ENCODE measurements at places on chromosomes 3 and 15.

DNA sequence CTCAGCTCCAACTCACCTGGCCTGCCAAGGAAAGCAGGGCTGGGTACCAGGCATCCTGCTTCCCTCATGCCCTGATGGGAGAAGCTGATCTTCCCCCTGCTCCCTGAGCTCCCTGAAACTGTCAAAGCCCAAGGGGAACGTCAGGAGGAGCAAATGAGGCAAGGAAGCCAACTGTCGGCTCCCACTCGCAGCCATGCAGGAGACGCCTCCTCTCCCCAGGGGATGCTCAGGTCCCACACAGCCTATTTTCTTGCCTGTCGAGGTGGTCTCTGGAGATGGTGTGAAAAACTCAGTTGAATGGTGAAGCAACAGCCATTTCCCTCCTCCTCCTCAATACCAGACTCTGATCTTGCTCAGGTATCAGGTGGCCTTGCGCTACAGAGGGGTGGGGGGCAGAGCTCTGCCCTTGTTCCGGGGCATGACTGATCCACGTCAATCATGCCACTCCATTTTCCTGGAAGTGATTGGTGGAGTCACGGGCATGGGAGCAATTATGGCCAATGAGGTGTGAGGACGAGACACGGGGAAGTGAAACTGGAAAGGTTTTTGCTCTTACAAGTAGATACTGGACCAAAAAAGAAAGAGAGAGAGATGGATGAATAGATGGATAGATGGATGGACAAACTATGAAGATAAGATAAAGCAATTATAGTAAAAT lies 58.2 kb downstream of the SLC6A1 start:
- no peak for DNase-seq

- no peak for DNase-seq
These were observed 521.6 kb downstream of the EPHA3 start for GRCh38 chr3:89628856-89629670.

- no peak for DNase-seq
These were observed 121.7 kb upstream of the DLG1 start for GRCh38 chr3:197420115-197420514.

- DNase-seq, result no peak
These were observed 74.8 kb upstream of the MAGI1 start for GRCh38 chr3:66113542-66113941.

DNA sequence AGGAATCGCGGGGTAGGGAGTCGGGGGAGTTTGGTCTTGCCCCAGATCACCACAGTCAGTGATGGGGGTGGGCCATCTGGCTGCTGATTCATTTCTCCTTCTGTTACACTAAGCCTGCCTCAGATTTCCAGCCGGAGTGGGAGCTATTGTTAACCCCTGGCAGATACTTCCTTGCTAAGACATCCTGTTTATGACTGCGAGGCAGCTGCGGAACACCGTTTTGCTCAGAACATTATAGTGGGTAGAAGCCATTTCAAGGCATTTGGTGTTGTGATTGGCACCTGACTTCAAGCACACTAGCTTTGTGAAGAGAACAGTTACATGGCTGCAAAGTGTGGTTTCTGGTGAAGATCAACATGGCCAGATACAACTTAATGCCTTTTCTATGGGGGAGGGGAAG lies 73.8 kb downstream of the FLNB start:
- peak; percentile 23 for DNase-seq

DNA sequence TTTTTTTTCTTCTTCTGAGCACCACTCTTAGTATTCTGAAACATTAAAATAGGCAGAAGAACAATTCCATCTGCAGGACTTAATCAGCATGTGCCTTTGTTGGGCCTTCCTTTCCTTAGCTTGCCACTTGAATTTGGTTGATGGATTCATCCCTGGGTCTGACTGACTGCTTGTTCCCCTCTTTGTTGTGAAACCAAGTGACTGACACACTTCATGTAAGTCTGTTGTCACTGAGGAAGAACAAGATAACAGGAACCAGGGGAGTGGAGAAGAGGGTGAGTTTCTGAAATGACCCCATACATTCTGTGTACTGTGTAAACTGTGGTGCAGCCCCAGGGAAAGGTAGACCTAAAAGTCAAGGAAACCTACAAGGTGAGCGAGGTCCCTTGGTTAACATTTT lies 188.7 kb upstream of the TBC1D5 start:
- no peak for DNase-seq

DNA sequence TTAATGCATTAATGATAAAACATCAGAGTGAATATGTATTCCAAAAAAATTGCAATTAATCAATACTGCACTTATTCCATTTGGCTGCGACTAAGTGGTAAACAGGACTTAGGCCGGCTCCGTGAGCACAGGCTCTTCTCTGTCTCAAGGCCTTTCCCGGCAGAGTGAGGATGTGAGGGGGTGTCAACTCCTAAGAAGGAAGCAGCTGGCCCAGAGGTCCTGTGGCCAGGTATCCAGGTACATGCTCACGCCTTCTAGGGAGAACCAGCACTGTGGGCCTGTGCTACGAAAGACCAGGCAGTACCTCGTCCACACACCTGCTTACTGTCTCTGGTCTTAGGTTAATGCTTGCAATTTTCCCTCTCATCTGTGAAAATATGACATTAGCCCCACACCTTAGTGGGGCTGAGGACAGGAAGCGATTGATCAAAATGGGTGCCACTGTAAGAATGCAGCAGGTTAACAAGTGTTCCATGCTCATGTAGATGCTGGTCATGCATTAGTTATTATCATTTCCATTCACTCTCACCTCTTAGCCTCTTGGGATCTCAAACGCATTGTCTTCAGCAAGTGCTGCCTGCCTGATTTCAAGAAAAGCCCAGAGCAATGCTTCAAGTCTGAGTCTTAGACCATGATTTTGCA lies 175.3 kb downstream of the ABHD5 start:
- DNase-seq, result no peak

GRCh38 chr3:149497966-149498670 lies 23.6 kb downstream of the TM4SF4 start:
- no peak for DNase-seq

DNA sequence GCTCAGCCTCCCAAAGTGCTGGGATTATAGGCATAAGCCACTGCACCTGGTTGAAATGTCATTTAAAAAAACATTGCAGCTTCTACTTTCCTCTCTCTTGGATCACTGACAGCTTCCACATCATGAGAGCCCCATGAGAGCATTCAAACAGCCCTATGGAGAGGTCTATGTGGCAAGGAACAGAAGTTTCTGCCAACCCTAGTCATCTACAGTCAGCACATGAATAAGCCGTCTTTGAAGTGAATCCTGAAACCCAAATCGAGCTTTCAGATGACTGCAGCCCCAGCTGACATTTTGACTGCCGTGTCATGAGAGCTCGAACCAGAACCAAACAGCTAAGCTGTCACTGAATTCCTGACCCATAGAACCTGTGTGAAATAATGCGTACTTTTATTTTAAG lies 39.8 kb downstream of the CD200R1L start:
- no peak for DNase-seq

GRCh38 chr15:84606653-84607120 lies 5.9 kb downstream of the ZSCAN2 start:
- DNase-seq, result no peak

DNA sequence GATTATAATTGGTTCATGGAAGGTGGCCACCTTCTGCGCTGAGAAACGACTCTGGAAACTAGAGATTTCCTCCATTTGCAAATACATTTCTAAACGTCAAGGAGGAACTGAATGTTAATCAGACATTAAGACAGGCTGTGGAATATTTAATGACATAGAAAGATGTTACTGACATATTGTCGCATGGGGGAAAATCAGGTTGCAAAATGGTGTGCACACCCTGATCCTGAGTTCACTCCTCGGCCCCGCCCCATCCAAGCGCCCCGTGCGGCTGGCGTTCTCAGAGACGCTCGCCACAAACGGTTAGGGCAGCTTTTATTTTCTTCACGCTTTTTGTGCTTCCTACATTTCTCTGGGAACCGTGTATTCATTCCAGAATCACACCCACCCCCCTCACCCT lies 10.7 kb downstream of the H1-8 start:
- DNase-seq, result no peak

- no peak for DNase-seq
These were observed 48.2 kb downstream of the ANO10 start for GRCh38 chr3:43573576-43573975.

DNA sequence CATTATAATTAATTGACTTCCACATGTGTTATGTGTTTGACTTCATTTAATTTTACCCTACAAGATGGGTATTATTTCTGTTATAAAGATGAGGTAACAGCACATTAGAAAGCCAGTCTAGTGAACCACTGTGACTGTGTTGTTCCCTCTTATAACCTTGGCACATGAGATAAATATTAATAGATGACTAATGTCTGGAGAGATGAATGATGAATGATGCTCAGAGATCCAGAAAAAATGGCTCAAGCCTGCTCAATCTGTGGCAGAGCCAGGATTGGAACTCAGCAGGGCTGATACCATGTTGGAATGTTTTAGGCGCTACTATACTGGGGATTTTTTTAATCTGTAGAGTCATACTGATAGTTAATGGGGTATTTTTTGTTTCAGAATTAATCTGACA lies 118.8 kb upstream of the PTX3 start:
- DNase-seq, result no peak

- no peak for DNase-seq
These were observed 53.7 kb upstream of the CA12 start for GRCh38 chr15:63435204-63435820.

GRCh38 chr3:54071601-54072000 lies 50.8 kb upstream of the CACNA2D3 start:
- no peak for DNase-seq

DNA sequence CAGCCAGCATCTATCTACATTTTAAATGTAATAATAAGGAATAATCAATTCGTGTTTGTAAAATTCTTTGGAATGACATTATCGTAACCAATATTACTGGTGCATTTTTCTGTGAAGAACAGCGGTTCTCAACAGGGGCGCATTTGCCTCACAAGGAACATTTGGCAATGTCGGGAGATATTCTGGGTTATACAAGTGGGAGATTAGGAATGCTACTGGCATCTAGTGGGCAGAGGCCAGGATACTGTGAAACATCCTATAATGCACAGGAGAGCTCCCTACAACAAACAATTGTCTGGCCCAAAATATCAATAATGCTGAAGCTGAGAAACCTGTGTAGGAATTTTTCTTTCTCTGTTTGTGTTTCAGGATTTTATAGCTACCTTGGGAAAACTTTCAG lies 25.0 kb downstream of the ACP3 start:
- no peak for DNase-seq

GRCh38 chr3:79367803-79368202 lies 400.0 kb downstream of the ROBO1 start:
- no peak for DNase-seq

- DNase-seq, result no peak
These were observed 7.0 kb upstream of the OXTR start for GRCh38 chr3:8776406-8776805.

DNA sequence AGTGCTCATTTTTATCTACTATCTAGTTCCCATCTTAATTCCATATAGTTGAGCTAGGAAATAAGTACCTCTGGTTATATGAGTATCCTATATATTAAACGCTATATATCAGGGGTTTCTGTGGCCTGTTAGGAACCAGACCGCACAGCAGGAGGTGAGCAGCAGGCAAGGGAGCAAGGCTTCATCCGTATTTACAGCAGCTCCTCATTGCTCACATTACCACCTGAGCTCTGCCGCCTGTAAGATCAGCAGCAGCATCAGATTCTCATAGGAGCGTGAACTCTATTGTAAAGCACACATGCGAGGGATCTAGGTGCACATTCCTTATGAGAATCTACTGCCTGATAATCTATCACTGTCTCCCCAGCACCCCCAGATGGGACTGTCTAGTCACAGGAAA lies 23.0 kb downstream of the GSK3B start:
- DNase-seq, result no peak

- DNase-seq, result no peak
These were observed 27.2 kb upstream of the GBE1 start for GRCh38 chr3:81788610-81789009.

DNA sequence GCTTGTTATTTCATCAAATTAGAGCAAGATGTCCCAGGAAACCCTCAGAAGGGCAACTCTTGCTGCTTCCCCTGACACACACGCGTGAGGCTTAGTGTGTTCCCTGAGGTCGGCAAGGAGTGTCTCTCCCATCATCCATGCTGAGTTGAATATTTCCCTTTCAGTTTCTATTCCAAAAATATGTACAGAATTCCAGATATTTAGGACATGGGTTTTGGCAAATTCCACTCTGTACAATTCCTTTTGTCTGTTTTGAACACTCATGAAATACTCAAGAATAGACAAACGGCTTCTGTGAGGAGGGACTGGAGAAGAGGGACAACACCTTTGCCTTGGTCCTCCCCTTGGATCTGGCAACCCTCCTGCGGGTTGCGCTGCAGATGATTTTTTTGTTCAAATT lies 138.0 kb downstream of the DUT start:
- no peak for DNase-seq

Data from activated naive CD4-positive, alpha-beta T cell treated with anti-CD3 and anti-CD28 coated beads, Interleukin-2, amount 50 U/mL, for 72 hours (primary cell).